Common myeloid progenitor, CD34-positive (primary cell): ENCODE measurements at places on chromosomes 2 and 18.

DNA sequence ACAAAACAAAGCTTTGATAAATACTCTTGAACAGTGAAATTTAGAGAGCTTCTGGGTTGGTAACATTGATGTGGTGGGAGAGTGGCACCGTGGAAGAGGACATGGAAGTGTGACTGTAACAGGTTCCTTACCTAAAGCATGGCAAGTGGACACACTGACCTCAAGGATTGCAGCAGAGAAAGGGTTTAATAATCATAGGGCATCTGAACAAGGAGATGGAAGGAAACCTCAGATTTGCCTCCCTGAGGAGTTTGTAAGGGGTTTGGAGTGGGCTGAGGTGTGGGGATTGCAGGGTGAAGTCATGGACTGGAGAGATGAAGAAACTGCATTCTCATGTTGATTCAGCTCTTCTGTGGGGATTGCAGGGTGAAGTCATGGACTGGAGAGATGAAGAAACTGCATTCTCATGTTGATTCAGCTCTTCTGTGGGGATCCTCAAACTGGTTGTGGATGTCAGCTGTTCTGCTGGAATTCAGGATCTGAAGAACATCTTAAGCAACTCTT, 83.8 kb upstream of the TLK1 start:
- no peak for DNase-seq

- DNase-seq, result no peak
Observed at GRCh38 chr2:11618708-11619062, 51.3 kb downstream of the NTSR2 start.

DNA sequence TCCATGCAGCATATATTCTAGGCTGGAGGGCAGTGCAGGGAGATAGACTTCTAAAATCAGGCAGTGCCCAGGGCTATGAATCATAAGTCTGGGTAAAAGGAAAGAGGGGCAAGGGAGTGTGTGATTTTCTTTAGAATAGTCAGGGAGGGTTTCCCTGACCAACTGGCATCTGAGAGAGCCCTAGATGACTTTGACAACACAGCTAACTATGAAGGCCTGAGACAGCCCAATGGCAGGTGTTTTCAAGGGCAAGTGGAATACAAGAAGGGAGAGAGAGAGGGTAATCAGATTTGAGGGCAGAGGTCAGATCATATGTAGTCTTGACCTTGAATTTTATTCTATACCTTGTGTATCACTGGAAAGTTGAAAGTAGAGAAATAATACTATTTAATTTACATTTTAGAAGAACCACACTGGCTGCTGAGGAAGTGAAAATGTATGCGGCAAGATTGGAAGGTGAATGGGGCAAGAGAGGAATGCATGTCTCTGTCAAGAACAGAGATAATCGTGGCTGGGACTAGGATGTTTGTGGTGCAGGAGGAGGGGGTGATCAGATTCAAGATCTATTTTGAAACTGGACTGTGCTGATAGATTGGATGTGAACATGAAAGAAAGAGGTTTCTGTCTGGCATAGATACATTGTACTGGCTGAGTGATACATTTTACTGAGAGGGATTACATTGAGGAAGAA, 1.9 kb upstream of the ITGB6 start:
- no peak for DNase-seq

DNA sequence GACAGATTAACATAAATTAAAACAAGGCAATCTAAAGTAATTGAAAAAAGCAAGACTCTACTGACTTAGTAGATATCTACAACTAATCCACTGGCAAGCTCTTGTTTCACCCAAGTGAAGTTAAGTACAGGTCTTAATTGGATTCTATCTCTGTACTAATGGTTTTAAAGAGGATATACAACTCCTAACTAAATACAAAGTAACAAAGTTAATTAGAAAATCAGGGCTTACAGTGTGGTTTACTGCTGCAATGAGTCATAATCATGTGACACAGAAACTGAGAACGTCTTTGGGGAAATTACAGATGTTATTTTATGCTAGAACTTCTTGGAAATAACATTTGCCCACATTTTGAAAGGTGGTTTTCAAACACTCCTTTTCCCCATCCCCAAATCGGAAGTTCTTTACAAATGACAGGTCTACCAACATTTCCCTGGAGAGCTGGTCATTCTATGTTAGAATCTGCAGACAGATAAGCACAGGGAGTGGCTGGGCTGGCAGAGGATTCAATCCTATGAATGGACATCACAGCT, 245.3 kb downstream of the STK39 start:
- peak; percentile 15 for DNase-seq
